ENCODE measurements at places on chromosomes 13 and 19.

DNA sequence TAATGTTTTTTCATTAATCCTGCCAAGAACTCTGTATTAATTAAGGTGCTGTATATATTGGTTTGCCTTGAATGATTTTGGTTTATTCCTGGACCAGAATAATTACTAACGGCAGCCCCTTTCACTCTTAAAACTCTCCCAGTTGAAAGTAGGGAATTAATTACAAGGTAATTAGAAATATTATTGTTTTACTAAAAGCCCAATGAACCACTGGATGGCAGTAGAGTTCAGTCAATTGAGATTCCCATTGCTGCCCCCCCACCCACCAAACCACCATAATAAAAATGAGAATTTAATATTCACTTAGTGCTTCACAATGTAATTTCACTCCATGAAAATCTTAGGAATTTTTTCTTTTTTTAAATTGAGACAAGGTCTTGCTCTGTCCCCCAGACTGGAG is 13.7 kb downstream of the WBP4 start:
- no peak for DNase-seq

DNA sequence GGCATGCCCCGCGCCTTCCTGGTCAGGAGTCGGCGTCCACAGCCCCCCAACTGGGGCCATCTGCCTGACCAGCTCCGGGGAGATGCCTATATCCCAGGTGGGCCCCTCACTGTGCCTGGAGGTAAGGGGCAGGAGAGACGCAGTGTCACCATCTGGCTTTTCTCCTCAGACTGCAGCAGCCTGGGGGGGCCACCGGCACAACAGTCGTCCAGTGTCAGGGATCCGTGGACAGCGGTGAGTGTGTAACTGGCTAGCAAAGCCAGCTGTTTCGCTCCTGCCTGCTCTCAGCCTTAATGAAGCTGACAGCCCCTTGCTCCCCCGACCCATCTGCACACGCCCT is 227 bp downstream of the OVOL3 start:
- no peak for DNase-seq

- DNase-seq = no peak
Measured at GRCh38 chr13:35285677-35286076, 190.8 kb downstream of the MAB21L1 start.

- DNase-seq = no peak
Measured at GRCh38 chr19:56211718-56212117, 9.6 kb downstream of the ZSCAN5C start.

GRCh38 chr19:34589730-34590129 is 87.2 kb downstream of the SCGB2B2 start:
- DNase-seq = no peak

- no peak for DNase-seq
Measured at GRCh38 chr13:100646030-100646673, 28.4 kb downstream of the TMTC4 start.

DNA sequence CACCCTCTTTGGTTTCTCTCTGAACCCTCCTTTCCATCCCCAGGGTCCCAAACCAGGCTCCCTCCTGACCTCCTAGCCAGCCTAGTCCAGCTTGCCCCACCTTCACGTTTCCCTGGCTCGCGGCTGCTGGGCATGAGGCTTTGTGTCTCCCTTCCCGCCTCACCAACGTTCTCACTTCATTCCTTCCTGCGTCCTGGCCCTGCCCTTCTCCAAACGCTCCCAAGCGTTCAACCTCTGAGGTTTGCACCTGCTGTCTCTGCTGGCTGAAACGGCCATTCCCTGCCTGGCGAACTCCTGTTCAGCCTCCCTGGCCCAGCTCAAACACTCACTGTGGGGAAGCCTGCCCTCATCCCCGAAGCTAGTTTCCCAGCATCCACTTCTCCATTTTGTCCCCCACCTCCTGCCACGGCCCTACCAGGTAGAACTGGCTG is 12.4 kb downstream of the EPS8L1 start:
- no peak for DNase-seq

All from GOT3 (cell line).